ENCODE measurements at places on chromosomes 7 and 10.

GRCh38 chr7:27930910-27931476 is 191.0 kb downstream of the TAX1BP1 start:
- DNase-seq, result no peak

- no peak for DNase-seq
Observed at GRCh38 chr10:22218448-22218847, 633 bp upstream of the EBLN1 start.

- no peak for DNase-seq
Observed at GRCh38 chr10:114616103-114616502, 42.0 kb downstream of the ABLIM1 start.

- no peak for DNase-seq
Observed at GRCh38 chr10:34183016-34183796, 631.9 kb downstream of the PARD3 start.

DNA sequence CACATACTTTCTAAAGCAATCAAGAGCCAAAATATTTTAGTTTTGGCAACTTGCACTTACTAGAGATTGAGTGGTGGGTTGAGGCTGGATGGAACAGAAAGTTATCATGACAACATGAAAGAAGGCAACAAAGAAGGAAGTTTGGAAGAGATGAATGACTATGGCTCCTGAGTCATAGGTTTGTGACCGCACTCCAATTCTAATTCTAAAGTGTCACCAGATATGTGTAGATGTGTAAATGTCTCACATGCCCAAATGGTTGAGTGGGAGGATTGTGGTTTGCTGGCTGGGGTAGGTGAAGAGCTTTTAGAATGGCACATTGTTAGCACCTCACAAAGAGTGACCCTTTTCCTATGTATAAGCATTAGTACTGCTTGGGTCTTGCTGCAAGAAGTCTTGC is 20.2 kb downstream of the TAS2R16 start:
- no peak for DNase-seq

DNA sequence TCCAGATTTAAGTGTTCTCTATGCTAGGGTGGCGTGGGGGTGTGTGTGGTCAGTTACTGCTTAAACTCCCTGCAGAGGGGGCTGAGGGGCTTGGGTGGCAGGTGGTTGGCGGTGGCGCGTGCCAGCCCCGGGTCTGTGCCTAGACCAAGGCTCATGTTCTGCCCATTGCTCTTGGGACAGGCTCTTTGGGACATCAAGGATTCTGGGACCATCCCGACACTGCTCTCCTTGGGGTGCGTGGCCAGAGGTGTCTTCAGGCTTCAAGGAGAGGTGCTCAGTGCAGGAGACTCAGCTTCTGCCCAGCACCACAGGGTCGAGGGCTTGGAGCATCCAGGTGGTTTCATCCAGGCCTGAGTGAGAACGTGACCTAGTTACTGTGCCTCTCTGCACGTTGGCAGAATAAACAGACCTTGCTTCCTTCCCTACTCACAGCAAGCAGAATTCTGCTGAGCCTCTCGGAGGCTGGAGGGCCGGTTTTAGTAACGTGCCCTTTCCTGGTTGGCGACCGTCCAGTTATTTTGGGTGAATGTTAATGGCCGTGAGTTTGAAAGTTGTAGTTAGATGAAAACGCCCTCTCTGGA is 39.9 kb downstream of the CAMK1D start:
- no peak for DNase-seq

DNA sequence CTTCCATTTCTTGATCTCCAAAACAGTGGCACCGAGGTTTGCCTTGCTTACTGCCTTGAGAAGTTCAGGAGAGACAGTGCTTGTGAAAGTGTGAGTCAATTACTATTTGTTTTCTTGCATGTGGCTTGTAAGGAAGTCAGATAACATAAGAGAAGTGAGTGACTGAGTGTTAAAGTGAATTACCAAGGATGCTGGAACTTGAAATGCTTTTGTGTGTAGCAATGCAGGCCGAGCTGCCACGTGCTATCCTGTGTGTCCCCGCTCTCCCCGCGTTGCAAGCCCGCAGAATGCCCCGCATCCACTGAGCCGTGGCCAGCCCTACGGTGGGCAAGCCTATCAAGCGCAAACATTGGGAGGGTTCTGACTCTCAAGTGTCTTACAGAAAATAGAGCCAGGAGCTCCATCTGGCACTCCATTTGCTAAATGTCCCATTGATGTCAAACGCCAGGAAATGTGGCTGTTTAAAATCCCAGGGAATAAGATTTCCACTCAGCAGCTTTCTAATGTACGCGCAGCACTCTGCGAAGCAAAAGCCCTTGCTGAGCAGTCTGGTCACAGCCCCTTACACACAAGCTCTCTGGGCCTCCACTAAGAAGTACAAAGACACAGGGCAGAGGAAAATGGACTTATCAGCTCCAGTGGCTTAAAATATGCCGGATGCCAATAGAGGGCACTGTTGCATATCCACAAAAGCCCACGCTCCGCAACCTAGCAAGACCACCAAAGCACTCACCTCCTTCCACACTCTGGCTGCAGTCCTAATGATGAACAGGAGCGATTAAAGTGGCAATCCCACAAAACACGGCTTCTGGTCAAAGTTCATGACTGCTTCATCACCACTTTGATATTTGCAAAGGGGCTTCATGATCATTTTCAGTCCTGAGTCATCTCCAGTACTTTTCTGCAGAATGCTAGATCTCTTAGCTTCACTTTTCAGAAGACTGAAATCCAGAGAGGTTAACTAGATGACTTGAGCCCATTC is 158.0 kb upstream of the ITGB1 start:
- DNase-seq, result no peak

DNA sequence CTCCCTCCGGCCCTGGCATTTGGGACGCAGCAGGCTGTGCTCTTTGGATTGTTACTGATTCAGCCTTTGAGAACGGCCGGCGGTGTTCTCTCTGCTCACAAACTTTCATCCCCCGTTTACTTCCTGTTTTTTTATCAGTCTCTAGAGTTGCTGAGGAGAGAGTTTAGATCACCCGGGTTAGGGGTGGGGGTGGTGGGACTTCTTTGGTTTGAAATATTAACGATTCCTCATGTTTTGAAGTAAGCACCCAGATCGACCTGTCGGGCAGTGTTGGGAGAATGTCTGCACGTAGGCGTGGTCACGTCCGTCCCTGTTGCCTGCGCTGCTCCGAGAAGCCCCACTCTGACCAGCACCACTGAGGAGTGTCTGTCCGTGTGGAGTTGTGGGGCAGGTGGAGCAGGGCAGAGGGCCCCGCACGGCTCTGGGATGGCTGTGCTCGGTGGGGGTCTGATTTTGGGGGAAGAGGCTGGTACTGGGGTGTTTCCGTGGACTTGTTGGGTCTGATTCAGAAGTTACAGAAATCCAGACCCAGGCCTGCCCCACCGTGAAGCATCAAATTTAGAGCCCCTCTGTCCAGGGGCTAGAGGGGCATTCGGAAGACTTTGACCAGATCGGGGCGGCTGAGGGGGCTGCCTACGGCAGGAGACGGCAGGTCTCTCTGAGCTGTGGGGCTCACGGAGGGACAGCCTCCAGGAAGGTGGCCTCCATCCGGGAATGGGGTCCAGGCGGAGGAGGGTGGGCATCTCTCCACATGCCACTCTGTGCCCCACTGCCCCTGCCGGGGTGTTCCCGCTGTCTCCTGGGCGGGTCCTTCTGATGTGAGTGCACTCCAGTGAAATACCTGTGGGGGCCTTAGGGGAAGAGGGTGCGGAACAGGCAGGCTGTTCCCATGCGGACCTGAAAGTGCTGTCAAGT is 7.4 kb downstream of the INPP5A start:
- no peak for DNase-seq

- DNase-seq, result no peak
Observed at GRCh38 chr10:98815039-98815885, 368.5 kb upstream of the HPS1 start.

DNA sequence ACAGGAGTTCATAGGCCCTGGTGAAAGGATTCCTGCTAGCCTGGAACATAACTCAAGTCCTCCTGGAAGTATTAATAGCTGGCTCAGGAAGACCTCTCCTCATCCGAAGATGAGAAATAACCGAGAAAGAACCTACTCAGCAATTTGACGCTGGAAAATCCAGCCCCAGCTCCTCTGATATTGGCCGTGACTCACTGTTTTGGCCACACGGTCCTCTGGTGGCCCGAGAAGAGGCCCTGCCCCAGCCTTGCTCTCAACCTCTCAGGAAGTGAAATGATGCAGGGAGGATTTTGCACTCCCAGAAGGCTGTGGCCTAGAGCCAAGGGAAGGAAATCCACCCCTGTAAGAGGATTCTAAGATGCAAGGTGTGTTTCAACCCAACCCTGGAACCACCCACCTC is 121.6 kb downstream of the MTPAP start:
- no peak for DNase-seq

- no peak for DNase-seq
Observed at GRCh38 chr10:3623746-3624145, 161.3 kb downstream of the KLF6 start.

DNA sequence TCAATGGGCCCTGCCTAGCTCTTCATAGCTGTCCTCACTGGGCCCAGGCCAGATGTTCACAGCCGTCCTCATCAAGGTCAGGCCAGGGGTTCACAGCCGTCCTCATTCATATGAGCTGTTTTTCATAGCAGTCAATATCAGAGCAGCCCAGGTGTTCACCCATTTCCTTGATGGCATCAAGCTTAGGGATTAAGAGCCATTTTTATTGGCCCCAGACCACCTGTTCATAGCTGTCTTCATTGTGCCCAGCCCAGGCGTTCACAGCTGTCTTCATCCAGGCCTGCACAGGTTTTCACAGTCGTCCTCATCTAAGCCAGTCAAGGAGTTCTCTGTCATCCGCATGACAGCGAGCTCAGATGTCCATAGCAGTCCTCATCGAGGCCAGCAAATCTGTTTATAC is 9.4 kb downstream of the FRG2B start:
- DNase-seq, result no peak

- no peak for DNase-seq
Observed at GRCh38 chr7:55087521-55087961, 68.7 kb downstream of the EGFR start.

- no peak for DNase-seq
Observed at GRCh38 chr10:7787150-7787856, 490 bp downstream of the KIN start.

- DNase-seq, result no peak
Observed at GRCh38 chr10:75191821-75192568, 18.6 kb upstream of the VDAC2 start.

- no peak for DNase-seq
Observed at GRCh38 chr7:17126413-17127268, 171.8 kb upstream of the AHR start.

- no peak for DNase-seq
Observed at GRCh38 chr7:77684030-77684429, 12.2 kb upstream of the RSBN1L start.

DNA sequence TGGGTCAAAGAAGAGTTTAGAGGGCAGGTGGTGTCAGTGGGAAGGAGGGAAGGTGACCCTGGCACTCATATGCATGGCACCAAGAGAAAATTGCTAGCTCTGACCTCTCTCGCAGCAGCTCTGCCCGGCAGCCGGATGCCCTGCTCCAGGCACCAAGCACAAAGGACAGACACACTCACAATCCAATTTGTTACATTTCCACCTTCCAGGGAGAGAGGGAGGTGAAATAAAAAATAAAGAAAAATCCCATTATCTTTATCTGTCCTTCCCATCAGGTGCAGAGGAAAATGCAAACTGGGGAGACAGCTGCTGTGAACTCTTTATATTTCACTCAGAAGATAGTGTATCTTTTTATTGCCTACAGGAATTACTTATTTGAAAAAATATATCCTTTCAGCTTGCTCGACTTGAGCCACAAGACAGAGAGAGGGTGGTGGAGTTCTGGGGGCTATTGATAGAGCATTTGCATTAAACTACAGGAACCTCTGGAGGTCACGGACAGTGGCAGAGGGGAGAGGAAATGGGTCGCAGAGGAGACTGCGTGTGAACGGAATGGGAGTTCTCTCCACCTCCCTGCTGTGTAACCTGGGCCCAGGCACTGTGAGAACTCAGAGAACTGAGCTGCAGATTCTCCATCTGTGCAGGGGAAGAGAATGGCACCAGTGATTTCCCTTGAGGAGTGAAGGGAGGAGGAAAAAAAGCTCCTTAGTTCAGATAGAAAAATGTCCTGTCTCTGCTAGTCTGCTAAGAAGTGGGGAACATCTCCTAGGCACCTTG is 421.4 kb downstream of the PLXNA4 start:
- no peak for DNase-seq

DNA sequence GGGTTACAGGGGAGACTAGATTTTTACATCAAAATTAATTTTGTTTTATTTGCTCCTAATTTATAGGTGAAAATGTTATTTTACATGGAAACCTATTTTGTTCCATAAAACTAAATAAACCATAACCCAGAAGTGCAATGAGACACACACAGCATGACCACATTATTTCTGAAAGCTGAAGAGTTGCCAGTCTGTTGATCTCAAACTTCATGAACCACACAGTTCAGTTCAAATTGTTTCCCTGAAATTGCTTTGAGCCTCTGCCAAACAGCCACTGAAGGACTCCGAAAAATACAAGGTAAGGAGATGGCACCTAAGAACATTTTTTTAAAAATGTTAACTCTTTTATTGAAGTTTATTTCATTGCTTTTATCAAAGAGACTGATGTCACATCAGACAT is 25.0 kb upstream of the ITGB8 start:
- no peak for DNase-seq

DNA sequence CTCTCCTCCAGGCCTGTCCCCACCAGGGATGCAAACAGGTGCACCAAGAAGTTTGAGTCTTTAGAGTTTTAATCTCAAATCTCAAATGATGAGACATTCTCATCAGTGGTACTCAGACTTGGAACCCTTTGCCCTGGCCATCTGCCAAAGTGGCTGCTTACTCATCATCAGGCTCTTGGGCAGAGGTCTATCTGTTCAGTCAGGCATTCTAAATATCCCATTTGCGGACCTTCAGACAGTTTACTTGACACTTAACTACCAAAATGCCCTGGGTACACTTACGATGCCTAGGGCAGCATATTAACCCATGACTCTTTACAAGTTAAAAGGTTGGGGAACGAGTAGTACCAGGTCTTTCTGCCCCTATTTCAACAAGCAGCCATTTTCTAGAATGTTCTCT is 61.2 kb upstream of the YAE1 start:
- no peak for DNase-seq

- no peak for DNase-seq
Observed at GRCh38 chr7:48424731-48425130, 253.5 kb downstream of the ABCA13 start.

GRCh38 chr7:158239290-158239981 is 348.2 kb downstream of the PTPRN2 start:
- DNase-seq, result no peak

DNA sequence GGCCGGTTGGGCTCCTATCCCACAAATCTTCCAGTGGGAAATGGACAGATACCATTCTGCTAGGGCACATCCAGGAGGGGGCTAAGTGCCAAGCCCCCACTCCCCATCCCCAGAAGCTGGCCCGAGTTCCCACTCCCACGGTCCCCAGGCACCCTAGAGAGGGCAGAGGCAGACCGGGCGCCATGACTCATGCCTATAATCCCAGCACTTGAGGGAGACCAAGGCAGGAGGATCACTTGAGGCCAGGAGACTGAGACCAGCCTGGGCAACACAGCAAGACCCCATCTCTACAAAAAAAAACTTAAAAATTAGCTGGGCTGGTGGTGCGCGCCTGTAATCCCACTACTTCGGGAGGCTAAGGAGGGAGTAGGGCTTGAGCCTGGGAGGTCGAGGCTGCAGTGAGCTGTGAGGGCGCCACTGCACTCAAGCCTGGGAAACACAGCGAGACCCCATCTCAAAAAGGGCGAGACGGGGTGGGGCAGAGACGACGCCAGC is 870 bp downstream of the GNA12 start:
- no peak for DNase-seq

GRCh38 chr10:96814264-96814663 is 17.8 kb upstream of the LCOR start:
- no peak for DNase-seq
